ENCODE measurements at places on chromosomes 12 and 14. TPM values are rescaled to one million over a fixed set of nuclear protein-coding genes. Genes with fewer than 3 reads are reported as not detected.

TMEM233 gene
- not detected for total RNA-seq

PPP1R1A gene
- not detected for total RNA-seq

PIANP gene
- total RNA-seq, result 0.40 TPM

GRCh38 chr14:67704484-67705089 lies 2.9 kb downstream of the RDH12 start:
- no peak for DNase-seq

AQP6 gene
- total RNA-seq, result not detected

- DNase-seq, result peak; percentile 53
Observed at GRCh38 chr14:102777711-102778337, 575 bp downstream of the TRAF3 start.

- DNase-seq, result no peak
Observed at GRCh38 chr12:6383572-6384498, at the start of gene LTBR. LTBR (plus strand) TSS chr12:6384162; CDS start chr12:6384359, 197 bp downstream.

All from activated B cell treated with CpG ODN at 0.5 μM for 24 hours (primary cell).